ENCODE measurements at places on chromosomes 12 and 14. TPM values are rescaled to one million over a fixed set of nuclear protein-coding genes. Genes with fewer than 3 reads are reported as not detected.

The SALL2 gene
- total RNA-seq = 4.1 TPM

The TEX52 gene
- not detected for total RNA-seq

The FGF23 gene
- not detected for total RNA-seq

The ZCCHC8 gene
- 14.4 TPM for total RNA-seq

The KRT77 gene
- not detected for total RNA-seq

The PRKD1 gene
- 3.0 TPM for total RNA-seq

The GMPR2 gene
- total RNA-seq = 51.8 TPM

The SLC7A7 gene
- total RNA-seq = not detected

The MSI1 gene
- not detected for total RNA-seq

The RAB15 gene
- total RNA-seq = 27.0 TPM

The PLXNC1 gene
- not detected for total RNA-seq

The P2RX2 gene
- total RNA-seq = not detected

The EPYC gene
- not detected for total RNA-seq

The KIF26A gene
- 3.1 TPM for total RNA-seq

The AQP6 gene
- total RNA-seq = not detected

The IGF1 gene
- not detected for total RNA-seq

The NXPH4 gene
- total RNA-seq = 15.1 TPM

The RASSF3 gene
- 13.4 TPM for total RNA-seq

The RASAL1 gene
- total RNA-seq = 0.69 TPM

The ALG10 gene
- 15.7 TPM for total RNA-seq

The ACTR10 gene
- 118 TPM for total RNA-seq

The ANO4 gene
- not detected for total RNA-seq

The TMEM120B gene
- 18.5 TPM for total RNA-seq

The HPD gene
- total RNA-seq = not detected

The INHBE gene
- total RNA-seq = not detected

The RGS6 gene
- not detected for total RNA-seq

The HNF1A gene
- total RNA-seq = not detected

The PIWIL1 gene
- not detected for total RNA-seq

The IL26 gene
- not detected for total RNA-seq

The GPR84 gene
- total RNA-seq = not detected

The SLC16A7 gene
- 11.4 TPM for total RNA-seq

The HRK gene
- 0.33 TPM for total RNA-seq

All from PC-3 (cell line).